ENCODE measurements at places on chromosomes 1 and 21.

- DNase-seq = no peak
These were observed 126.1 kb downstream of the CDC42BPA start for GRCh38 chr1:227192163-227192562.

GRCh38 chr1:90246069-90246468, 251.2 kb downstream of the ZNF326 start:
- DNase-seq = no peak

DNA sequence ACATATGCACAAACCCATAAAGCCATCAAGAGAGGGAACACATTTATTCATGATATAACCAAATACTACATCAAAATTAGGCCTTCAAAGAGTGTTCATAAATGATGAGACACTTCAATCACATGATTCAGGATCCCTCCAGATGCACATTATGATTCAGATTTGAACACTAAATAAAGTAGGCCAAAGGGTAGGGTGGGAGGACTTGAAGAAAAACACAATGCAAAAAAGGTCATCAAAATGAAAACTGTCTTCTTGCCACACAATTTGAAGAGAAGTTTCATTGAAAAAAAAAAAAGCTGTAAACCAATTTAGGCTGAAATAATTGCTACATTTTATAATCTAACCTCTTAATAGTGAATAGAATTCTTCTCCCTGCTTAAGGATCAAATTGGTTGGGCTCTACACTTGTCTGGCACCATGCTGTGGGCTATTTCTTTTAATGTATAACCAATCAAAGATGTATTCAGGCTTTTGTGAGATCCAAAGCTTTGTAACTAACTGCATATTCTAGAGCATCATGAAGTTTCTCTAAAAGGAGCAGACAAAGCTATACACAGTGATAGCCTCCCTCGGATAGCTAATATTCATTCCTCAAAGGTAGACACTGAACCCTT, 58.1 kb downstream of the ZSWIM5 start:
- DNase-seq = no peak

- no peak for DNase-seq
These were observed 6.0 kb downstream of the CFAP74 start for GRCh38 chr1:1997576-1997975.

DNA sequence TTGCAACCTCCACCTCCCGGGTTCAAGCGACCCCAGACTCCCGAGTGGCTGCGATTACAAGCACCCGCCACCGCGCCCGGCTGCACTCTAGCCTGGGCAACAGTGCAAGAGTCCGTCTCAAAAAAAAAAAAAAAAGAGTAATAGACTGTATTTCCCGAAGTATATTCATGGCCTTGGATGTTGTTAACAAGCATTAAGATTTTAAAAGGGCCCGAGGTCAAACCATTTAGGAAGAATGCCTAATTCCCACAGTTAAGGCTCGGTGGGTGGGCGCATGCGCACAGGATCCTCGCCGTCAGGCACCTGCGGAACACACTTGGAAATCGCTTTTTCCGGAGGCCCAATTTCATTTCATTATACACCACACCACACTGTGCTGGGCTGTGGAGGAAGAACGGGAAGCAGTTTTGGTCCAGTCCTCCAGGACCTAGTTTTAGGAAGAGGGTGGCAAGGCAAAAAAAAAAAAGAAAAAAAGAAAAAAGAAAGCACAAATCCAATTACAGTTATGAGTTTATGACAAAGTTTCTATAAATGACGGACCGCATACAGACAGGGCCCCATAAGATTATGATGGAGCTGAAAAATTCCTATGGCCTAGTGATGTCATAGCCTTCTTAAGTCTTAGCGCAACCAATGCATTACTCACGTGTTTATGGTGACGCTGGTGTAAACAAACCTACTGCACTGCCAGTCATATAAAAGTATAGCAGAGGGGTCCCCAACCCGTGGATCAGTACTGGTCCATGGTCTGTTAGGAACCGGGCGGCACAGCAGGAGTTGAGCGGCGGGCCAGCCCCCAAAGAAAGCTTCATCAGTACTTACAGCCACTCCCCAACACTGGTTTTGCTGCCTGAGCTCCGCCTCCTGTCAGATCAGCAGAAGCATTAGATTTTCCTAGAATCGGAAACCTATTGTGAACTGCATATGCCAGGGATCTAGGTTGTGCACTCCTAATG, 38.2 kb downstream of the H3-3A start:
- peak; percentile 42 for DNase-seq

DNA sequence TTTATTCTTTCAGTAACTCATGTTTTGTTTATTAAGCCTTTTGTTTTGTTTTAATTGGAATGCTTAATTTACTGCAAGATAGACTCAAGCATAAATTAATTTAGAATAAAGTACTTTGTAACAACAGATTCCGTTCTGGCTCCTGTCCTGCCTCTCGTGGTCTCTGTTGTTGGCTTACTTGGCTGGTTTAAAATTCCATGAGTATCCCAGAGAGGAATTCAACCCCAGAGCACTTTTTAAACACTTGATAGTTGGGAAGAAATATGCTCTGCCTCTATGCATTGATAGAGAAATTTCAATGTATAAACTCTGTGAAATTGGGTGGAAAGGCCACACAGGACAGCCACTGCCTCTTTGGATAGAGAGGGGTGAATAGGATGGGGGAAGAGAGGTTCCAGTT, 89.7 kb downstream of the ATP5PO start:
- DNase-seq = no peak

DNA sequence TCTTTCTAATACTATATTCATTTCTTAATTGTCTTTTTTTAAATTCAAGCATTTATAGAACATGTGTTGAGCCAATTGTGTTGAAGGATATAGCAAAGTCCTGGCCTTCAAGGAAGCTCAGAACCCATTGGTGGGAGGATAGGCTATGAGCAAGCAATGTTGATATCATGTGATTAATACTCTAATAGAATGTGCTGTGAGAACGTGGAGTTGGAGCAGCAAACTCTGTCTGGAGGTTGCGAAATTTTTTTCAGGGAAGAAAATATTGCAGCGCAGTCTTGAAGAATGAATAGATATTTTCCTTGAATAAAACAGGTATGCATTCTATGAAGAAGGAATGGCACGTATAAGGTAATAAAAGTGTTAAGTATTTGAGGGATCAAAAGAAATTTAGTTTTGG, 229.2 kb upstream of the KCNK2 start:
- DNase-seq = no peak

DNA sequence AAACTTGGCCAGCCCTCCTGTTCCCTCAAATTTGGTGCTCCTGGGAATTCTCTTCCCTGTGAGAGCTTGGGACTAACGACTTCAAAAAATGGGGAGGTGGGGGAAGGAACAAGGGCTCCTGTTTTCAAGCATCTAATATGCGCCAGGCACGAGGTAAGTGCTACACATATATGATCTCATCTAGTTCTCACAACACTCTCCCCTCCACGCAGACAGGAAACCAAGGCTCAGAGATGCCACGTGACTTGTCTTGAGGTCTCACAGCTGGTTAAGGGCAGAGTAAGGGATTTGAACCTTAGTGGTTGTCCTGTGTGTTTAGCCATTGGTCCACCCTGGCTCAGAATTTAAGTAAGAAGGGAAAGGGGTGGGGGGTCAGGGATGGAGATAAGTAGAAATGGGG, 125.9 kb downstream of the DMRTB1 start:
- DNase-seq = no peak

DNA sequence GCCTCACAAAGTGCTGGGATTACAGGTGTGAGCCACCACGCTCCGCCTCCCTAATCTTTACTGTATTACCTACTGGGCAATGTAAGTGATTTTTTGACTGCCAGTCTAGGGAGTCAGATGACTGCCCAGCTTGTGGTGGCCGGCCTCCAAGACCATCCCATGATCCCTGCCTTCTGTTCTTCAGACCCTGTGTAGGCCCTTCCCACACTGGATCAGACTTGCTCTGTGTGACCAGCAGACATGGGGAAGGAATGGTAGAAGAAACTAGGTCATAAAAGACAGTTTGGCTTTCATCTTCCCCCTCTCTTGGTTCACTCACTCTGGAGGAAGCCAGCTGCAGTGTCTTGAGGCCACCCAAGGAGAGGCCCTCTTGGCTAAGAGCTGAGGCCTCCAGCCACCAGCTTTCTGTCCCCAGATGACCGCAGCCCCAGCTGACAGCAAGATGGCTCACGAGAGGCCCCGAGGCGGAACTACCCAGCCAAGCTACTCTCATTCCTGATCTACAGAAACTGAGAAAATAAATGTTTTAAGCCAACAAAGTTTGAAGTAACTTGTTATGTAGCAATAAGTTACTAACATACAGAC, 14.5 kb upstream of the CBR3 start:
- DNase-seq = no peak

- DNase-seq = no peak
These were observed 25.4 kb downstream of the UROD start for GRCh38 chr1:45037456-45037855.

DNA sequence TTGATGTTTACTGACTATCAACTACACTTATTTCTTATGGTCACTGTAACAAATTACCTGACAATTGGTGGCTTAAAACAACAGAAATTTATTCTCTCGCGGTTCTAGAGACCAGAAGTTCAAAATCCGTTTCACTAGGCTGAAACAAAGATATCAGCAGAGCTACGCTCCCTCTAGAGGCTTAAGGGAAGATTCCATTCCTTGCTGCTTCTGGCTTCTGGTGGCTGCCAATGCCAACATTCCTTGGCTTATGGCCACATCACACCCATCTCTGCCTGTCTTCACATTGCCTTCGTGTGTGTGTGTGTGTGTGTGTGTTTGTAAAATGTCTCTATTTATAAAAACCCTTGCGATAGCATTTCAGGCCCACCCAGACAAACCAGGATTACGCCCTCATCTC, 66.4 kb downstream of the LMX1A start:
- no peak for DNase-seq

DNA sequence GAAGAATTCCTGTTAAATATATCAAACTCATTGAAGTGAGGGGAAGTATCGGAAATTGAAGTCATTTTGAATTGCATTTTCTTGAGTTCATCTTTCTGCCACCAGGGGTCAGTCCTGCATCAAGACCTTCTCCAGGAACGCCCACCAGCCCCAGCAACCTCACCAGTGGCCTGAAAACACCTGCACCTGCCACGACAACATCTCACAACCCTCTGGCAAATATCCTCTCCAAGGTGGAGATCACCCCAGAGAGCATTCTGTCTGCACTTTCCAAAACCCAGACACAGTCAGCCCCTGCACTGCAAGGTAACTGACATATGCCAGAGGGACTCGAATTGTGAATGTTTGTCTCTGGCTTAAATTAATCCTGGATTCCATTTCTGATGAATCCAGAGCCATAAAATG, 22.8 kb upstream of the TARS2 start:
- DNase-seq = peak; percentile 72

- DNase-seq = no peak
These were observed 30.1 kb downstream of the PDE9A start for GRCh38 chr21:42683371-42684108.

DNA sequence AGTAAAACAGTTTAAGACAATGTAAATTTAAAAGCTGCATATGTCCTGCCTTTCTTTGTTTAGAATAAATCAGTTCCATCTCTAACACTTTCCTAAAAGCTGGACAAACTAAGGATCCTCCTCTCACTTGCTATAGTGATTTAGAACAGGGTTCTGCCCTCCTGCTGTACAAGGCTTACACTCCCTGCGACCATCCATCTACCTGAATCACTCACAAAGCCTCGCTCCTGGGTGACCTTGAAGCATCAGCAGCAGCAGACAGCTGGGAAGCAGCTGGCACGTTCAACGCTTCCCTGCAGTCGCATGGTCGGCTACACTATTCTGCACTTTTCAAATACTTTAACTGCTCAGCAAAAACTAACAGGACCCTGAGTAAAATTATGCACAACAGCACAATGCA, 128.0 kb downstream of the NTPCR start:
- DNase-seq = no peak

GRCh38 chr1:50308878-50309277, 114.4 kb downstream of the DMRTA2 start:
- DNase-seq = no peak

GRCh38 chr21:32411350-32412161, 950 bp upstream of the EVA1C start:
- DNase-seq = peak; percentile 74

- DNase-seq = no peak
These were observed 284.3 kb upstream of the NR5A2 start for GRCh38 chr1:199743227-199743626.

DNA sequence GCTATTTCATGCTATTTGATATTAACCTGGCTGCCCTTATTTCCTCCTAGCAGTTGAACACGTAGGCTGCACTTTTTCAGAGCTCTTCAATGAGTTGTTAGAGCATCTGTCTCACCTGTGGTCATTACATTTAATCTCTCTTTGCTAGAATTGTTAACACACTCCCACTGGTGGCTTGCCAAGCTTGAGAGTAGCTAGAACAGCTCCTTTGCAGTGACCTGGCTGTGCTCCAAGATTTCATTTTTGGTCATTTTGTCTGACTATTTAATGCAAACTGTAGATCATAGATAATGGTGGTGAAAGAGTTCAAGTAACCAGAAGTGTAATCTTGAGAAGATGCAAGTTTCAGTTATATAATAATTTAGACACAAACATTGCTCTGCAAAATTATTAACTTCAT, 105.6 kb downstream of the LRRC7 start:
- DNase-seq = no peak

DNA sequence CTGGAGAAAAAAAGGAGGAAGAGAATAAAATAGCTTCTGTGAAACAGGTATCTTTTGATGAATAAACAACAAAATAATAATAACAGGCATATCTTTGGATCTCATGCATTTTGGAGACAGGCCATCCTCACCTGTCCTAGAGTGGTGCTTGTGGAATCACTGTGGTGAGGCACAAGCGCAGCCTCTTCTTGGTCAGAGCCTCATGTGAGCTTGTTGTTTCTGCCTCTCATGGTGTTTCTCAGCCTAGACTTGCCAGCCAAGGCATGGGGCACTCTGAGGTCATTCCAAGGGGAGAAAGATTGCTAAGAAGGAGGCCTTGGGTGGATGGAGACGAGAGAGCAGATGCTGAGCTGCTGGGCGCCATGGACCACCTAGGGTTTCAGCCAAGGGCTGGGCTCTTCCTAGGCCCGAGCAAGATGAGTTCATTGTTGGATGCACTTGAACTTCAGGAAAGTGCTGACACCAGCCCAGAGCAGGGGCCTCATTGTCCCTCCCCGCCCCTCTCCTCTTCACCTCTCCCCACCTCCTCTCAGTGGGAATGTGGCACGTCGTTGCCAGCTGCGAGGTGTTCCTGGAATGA, 49.5 kb downstream of the ATP5PO start:
- no peak for DNase-seq

- DNase-seq = no peak
These were observed 105.5 kb downstream of the CRYAA start for GRCh38 chr21:43274022-43274945.

DNA sequence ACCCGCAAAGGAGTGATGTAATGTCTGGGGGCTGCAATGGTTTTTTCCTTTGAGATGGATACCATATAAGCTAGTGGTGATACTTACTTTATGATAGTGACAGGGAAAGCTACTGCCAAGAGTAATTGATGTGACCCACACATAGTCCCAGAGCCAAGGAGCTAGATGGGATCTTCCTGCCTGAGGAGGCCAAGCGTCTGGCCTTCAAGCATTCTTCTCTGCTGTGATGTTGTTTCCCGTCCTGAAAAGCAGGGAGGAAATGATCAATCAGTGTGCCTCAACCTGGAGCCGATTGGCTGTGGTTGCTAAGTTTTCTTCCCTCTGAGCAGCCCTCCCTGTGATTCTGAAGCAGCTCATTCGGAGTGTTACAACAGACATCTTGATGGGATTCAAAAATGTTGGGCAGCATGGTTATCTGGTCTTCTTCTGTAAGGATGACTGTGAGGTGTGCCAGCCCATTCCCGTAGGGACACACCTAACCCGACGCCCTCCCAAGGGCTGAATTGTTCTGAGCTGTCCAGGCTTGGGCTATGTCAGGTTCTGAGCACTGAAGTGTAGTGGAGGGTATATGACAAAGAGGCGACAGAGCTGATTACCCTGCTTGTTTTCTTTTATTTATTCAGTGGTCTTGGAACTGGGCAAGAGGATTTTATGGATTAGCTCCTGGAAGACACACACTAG, 56.7 kb downstream of the UCK2 start:
- no peak for DNase-seq

Data from stimulated activated CD4-positive, alpha-beta T cell treated with anti-CD3 and anti-CD28 coated beads, TNF-alpha, amount 100 ng/mL, for 24 hours (primary cell).